ENCODE measurements at places on chromosomes 2 and 18.

DNA sequence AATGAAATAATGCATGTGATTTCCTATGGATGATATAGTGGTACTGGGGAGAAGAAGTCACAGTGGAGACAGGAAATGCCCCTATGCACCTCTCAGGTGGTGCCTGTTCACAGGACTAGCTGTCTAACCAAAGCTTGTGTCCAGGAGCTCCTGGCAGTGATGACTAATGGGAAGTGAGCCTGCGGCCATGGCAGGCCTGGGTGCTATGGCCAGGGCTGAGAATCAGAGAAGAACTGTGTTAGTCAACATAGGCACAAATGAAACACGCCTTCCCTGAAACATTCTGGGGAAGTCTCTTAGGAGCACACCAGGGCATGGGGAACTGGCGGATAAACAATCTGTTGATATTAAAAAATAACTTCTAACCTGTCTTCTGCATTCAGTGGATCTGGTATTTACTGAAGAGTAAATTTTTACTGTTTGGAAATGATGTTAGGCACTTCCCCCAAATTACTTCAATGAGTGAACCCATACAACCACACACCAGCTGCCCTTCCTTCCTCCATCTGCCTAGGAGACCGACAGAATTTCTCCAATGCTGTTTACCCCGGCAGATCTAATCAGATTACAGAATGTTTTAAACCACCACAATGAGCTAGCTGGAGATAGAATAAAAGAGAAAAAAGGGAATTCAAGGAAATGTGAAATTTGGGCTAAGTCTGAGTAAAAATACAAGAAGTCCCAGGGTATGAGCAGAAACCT is 67.4 kb downstream of the MEP1B start:
- no peak for DNase-seq

GRCh38 chr2:133888621-133889219 is 320.5 kb upstream of the NCKAP5 start:
- no peak for DNase-seq

GRCh38 chr18:73043611-73044010 is 175.8 kb upstream of the NETO1 start:
- DNase-seq = no peak

DNA sequence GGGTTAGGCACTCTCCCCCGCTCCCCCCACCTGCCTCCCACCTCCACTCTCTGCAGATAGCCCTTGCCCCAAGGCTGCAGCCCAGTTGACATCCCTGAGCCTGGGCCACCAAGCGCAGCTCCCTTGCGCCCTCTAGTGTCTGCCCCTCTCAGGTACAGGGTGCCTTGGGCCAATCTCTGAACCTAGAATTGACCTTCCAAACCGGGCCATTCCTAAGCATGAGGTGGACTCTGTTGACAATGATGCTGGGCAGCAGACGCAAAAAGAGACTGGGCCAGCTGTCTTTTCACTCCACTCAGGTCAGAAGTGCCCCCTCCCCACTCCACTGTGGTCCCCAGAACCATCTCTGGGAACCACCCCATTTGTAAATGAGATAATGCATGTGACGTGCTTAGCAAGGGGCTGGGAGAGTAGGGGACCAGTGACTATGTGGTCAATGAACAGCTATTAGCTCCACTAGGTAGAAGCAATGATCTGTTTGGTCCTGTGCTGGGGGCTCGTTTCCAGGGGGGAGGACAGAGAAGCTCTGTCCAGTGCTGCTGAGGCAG is 43.3 kb upstream of the PLB1 start:
- DNase-seq = peak; percentile 19

DNA sequence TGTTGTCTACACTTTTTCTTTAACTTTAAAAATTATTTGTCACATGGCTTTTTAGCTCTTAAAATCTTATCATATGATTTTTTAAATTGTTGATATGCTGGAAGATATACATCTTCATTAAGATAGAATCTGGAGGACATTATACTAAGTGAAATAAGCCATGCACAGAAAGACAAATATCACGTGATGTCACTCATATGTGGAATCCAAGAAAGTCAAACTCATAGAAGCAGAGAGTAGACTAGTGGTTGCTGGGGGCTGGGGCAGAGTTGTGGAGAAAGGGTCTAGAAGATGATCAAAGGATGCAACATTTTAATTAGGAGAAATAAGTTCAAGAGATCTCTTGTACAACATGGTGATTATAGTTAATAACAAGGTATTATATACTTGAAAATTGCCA is 280.9 kb downstream of the GULP1 start:
- DNase-seq = no peak

- DNase-seq = no peak
Observed at GRCh38 chr2:224846161-224846560, 130.0 kb upstream of the CCDC195 start.

- no peak for DNase-seq
Observed at GRCh38 chr2:181463588-181463987, 6.4 kb downstream of the ITGA4 start.

- no peak for DNase-seq
Observed at GRCh38 chr2:48444404-48444803, 85.5 kb upstream of the STON1 start.

DNA sequence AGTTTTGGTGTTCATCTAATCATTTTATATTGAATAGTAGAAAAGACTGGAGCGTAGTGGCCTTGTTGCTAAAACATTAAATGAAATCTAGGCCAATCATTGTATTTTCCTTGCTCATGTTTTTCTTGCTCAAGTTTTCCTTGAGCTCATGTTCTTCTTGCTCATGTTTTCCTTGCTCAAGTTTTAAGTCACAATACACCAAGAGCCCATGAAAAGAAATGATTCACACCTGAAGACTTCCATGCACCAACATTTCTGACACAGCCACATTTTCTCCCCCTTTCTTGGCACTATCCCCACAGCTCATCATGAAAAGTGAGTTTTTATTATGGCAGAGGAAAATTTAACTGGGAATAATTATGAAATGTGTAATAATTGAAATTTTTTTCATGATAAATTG is 92.0 kb downstream of the LRP1B start:
- no peak for DNase-seq

DNA sequence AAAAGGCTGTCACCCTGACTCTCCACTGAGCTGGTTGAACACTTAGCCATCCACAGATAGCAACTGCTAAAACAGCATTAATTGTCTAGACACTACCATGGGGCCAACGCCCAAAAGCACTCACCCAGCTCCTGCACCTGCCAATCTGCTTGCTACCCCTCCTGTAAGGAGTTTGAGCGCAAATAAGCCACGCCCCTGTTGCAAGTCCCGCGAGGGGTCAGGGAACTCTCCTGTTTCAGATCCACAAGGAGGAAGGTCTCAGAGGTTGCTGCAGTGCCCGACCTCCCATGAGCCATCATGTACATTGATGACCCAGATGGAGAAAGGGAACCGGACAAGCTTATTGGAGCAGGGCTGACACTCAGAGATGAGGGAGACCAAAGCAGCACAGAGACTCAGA is 106.8 kb downstream of the ZNF516 start:
- DNase-seq = no peak

DNA sequence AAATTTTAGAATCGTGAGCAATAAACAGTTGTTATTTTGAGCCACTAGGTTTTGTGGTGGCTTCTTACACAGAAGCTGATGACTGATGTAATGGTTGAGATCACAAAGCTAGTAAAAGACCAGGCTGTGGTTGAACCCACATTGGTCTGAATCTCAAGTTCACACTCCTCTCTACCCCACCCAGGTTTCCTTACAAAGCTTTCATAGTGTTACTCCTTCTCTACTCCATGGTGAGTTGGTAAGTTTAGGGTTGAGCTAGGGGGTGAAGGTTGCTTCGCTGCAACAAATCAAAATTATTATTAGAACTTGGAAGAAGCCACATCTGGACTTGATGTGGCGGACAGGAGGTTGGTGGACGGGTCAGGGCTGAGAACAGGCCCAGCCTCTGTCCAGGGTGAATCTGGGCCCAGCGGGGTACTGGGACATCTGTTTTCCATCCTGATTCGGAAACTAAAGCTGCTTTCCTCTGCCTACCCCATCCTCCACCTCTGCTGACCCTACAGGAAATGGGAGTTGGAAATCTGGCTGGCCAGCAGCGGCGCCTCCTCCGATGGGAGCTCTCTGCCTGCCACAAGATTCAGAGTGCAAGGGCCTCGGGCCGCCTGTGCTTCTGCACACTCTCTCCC is 86.3 kb downstream of the ZFP36L2 start:
- DNase-seq = peak; percentile 44

DNA sequence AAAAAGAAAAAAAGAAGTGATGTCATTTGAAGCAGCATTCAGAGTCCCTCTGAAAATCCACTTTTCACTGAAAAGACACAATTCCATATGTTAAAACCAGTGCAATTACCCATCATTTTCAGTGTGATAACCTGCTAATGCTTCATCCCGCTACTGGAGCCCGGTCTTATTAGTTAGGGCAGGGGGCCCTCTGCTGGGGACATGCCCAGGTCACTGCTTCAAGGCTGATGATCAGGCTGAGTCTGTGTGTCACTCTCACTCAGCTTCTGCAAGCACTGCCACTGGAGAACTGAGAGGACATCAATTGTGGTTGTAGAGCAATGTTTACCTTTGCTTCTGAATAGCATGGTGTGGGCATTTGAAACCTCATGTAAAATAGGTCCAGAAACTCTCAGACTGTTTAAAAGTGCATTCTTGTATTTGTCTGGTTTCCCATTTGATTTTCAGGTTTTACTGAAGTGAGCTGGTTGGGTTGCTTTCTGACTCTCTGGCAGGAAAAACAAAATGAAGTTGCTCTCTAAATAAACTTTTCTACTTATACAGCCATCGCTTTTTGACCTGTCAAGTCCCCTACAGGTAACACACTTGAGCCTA is 49.2 kb upstream of the NXPH2 start:
- DNase-seq = peak; percentile 4

DNA sequence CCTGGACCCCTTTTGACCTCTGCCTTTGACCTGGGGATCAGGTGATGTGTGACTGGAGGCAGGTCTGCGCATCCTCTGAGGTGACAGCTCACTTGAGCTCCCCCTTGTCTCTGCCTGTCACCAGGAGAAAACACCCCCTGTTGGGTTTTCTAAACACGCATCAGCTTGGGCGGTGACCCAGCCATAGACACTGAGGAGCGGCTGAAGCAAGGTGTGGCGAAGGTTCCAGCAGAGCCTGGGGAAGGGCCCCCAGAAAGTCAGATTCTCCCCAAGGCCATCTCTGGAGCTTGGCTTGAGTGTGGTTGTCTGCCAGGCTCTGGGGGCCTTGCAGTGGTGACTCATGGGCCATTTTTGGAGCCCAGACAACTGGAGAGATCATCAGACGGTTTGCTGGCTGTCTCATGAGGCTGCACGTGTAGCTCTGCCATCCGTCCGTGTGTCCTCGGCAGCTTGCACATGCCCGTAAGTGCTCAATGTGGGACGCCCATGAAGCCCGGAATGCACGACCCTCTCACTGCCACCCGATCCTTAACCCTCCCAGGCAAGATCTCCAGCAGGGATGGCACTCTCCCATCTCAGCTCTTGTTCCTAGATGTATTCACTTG is 29.4 kb downstream of the SIX3 start:
- no peak for DNase-seq

- peak; percentile 76 for DNase-seq
Observed at GRCh38 chr2:232901736-232902578, 31.9 kb downstream of the SNORC start.

DNA sequence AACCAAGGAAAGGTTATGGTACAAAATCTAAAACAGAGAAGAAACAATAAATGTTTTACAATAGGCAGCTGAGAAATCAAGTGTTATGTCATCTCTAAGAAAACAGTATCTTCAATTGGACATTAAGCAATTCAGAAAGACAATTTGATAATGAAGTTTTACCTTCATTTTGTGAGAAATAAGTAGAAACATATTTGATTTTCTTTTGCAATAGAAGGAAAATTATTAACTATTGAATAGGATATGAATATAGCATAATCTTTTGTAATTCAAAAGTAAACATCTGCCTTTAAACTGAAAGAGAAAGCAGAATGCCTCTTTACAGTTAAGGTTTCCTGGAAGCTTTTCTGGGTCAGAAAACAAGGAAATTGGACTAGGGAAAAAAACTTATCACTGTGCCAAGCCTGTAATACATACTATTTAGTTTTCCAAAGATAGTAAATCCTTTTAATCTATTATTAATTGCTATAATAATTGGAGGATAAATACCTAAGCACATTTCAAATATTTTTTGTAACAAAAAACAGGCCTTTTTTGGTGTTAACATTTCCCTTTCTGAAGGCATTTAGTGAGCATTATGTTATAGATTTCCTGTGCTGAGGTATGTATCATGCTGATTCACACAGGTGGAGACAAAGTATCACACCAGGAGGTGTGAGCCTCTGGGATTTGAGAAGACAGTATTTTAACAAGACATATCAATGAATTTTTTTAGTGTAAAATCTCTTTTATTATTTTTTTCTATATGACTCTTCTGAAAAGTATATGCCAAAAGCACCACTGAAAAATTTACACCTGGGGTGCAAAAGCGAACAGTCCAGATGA is 947.0 kb upstream of the CDH2 start:
- DNase-seq = no peak

DNA sequence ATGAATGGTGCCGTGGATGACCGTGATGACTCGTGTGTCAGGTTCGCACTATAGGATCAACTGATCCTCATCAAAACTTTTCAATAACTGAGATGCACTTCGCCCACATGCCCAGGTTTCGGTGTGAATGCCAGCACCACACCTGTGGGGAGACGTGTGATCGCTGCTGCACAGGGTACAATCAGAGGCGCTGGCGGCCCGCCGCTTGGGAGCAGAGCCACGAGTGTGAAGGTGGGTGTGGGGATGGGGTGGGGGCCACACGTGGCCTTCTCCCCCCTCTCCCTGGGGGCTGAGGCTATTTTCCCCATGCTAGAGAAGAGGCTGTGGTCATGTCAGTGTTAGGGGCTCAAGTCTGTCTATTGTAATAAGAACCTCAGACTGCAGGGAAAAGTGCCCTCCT is 69.0 kb downstream of the LAMA3 start:
- no peak for DNase-seq

DNA sequence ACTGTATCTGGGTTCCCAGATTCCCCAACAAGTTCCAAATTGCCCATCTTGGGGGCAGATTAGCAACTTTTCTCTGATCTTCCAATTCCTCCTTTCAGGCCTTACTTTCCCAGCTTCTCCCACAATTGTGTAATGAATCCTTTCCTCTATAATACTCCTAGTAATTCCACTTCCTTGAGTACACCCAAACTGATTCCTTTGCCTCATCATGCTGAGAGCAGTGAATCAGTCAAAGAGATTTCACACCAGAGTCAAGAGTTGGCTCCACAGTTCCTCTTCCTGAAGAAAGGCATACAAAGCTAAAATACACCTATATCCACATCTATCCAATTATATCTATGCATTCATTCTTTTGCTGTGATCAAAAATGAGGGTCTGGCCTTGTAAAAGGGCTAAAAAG is 28.6 kb upstream of the DAPL1 start:
- DNase-seq = no peak

DNA sequence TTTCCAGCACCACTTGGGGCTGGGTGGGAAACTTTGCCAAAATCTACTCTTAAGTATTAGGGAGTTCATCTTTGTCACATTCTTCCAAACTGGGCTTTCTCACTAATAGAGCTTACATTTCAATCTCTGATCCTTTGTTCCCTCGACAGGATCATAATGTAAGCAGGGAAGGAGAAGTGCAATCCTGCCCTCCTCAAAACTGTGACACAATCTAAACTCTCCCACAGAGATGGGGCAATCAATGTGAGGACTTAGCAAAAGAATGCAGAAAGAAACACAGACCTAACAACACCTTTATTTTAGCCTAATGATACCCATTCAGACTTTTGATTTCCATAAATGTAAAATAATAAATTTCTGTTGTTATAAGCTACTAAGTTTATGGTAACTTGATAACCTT is 40.8 kb downstream of the DSEL start:
- peak; percentile 81 for DNase-seq

Measured in fibroblast of gingiva (primary cell).